Inflammatory macrophage treated with lipopolysaccharide for 4 hours (primary cell): ENCODE measurements at places on chromosomes 3 and 15.
A peak's percentile ranks its signal among the peaks of the same experiment; 100 is the strongest.

GRCh38 chr15:101170568-101171350 lies 81.1 kb downstream of the CHSY1 start:
- DNase-seq, result no peak

DNA sequence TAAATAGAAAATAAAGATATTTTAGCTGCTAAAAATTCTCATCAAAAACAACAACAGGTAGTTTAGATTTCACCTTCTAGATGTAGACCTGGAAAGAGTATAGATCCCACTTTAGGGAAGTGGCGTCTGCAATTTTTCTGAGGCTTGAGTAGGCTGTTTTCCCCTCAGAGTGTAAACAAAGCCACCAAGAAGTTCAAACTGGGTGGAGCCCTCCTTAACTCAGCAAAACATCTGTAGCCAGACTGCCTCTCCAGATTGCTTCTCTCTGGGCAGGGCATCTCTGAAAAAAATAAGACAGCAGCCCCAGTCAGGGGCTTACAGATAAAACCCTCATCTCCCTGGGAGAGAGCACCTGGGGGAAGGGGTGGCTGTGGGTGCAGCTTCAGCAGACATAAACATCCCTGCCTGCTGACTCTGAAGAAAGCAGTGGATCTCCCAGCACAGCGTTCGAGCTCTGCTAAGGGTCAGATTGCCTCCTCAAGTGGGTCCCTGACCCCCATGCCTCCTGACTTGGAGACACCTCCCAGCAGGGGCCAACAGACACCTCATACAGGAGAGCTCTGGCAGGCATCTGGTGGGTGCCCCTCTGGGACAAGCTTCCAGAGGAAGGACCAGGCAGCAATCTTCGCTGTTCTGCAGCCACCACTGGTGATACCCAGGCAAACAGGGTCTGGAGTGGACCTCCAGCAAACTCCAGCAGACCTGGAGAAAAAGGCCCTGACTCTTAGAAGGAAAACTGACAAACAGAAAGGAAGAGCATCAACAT lies 259.6 kb downstream of the STXBP5L start:
- no peak for DNase-seq

- DNase-seq, result no peak
Measured at GRCh38 chr3:38519000-38519399, 22.9 kb downstream of the EXOG start.

GRCh38 chr3:173411375-173411973 lies 13.9 kb downstream of the NLGN1 start:
- DNase-seq, result peak; percentile 30

- no peak for DNase-seq
Measured at GRCh38 chr15:66180531-66181097, 72.9 kb downstream of the MEGF11 start.

GRCh38 chr3:16298891-16299290 lies 33.9 kb downstream of the OXNAD1 start:
- no peak for DNase-seq
